ENCODE measurements at places on chromosomes 3 and 15. TPM values are rescaled to one million over a fixed set of nuclear protein-coding genes. Genes with fewer than 3 reads are reported as not detected.

The TMEM212 gene
- total RNA-seq, result not detected

The RYK gene
- 50.9 TPM for total RNA-seq

DNA sequence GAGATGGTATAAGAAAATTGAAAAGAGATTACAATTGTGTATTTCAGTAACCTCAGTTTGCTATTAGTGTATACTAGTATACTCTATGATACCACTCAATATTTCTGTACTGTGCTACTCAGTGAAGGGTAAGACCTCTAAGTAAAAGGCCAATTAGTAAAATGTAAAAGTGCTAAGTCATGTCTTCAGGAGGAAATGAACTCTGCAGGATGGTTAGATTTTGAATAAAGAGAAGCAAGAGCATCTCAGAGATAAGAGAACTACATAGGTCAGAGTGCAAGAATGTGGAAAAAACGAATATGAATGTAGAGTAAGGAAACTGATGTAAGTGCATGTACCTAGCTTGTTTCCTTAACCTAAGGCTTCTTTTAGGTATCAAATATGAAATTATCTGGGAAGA lies 796.6 kb upstream of the GBE1 start:
- H3K27me3 ChIP-seq, result no peaks in the 10 kb centered on the region
- H3K36me3 ChIP-seq, result no peaks in the 10 kb centered on the region
- DNase-seq, result no peak
- H3K4me3 ChIP-seq, result no peak overlapping the region

- DNase-seq, result no peak
- no peak overlapping the region for H3K4me3 ChIP-seq
- H3K36me3 ChIP-seq, result no peaks in the 10 kb centered on the region
- no peak overlapping the region for H3K27ac ChIP-seq
These were observed 1.4 kb upstream of the KBTBD8 start for GRCh38 chr3:66996696-66997095.

GRCh38 chr3:114892131-114892879 lies 254.8 kb downstream of the ZBTB20 start:
- H3K27ac ChIP-seq, result no peak overlapping the region
- H3K4me1 ChIP-seq, result no peaks in the 10 kb centered on the region
- no peaks in the 10 kb centered on the region for H3K36me3 ChIP-seq
- no peak for DNase-seq

- DNase-seq, result peak; percentile 72
- H3K4me1 ChIP-seq, result peaks cover 29% of the 10 kb centered on the region
- H3K27ac ChIP-seq, result peak overlapping the region; percentile 88
- H3K4me3 ChIP-seq, result peak overlapping the region; percentile 89
- no peaks in the 10 kb centered on the region for H3K27me3 ChIP-seq
- H3K36me3 ChIP-seq, result no peaks in the 10 kb centered on the region
These were observed 2.4 kb downstream of the KLHDC8B start for GRCh38 chr3:49173792-49174170.

DNA sequence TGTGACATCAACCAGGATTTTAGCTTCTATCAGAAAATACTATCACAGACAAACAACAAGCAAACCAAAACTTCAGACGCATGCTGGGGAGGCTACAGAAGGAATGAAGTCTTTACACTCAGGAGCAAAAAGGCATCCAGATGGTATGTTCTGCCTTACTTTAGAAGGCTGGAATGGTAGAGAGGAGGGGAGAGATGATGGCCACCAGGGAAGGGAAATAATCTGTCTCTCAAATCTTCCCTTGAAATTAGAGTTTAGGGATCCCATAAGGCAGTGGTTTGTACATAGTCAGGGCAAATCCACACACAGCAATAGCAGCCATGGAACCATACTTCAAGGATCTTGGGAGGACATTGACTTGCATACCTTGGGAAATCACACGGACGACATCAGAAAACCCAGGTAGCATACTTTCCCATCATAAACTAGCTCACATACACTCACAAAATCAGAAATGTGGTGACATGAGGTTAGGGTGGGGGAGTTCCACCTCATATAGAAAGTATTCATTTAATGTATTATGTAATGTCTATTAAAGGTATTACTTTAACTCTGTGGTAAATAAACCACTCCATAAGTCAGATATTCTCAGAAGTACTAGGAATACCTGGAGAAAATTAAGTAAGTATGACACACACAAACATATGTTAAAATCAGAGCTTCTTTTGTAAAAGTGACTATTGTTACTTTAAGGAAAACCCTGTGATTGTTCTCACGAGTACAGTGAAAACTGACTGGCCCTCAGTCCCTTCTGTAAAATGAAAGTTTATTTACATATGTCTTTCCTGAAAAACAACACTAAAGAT lies 9.4 kb downstream of the BTLA start:
- no peak for DNase-seq
- no peak overlapping the region for H3K4me3 ChIP-seq
- no peaks in the 10 kb centered on the region for H3K27me3 ChIP-seq
- H3K4me1 ChIP-seq, result no peaks in the 10 kb centered on the region
- H3K27ac ChIP-seq, result no peak overlapping the region

GRCh38 chr3:183377307-183377959 lies 51.0 kb downstream of the MCF2L2 start:
- H3K36me3 ChIP-seq, result no peaks in the 10 kb centered on the region
- no peak overlapping the region for H3K4me3 ChIP-seq
- no peak for DNase-seq
- H3K27me3 ChIP-seq, result no peaks in the 10 kb centered on the region
- H3K4me1 ChIP-seq, result no peaks in the 10 kb centered on the region
- H3K27ac ChIP-seq, result no peak overlapping the region

DNA sequence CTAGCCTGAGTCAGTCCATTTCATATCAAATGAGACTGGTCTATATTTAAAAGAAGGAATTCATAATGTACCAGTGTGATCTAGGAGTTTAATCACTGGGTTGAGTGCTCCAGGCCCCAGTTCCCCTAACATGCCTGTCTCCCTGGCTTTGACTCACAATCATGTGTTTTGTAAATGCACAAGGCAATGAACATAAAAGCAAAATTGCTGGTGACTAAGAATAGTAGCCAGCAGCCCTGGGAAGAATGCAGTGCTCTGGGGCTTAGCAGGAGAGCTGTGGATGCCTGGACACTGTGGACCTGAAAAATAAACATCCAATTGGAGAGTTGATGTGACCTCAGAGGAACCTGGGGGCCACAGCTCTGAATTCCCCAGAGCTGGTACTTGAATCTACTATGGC lies 50.3 kb downstream of the SYNPR start:
- H3K27ac ChIP-seq, result no peak overlapping the region
- no peaks in the 10 kb centered on the region for H3K4me1 ChIP-seq
- H3K4me3 ChIP-seq, result no peak overlapping the region

DNA sequence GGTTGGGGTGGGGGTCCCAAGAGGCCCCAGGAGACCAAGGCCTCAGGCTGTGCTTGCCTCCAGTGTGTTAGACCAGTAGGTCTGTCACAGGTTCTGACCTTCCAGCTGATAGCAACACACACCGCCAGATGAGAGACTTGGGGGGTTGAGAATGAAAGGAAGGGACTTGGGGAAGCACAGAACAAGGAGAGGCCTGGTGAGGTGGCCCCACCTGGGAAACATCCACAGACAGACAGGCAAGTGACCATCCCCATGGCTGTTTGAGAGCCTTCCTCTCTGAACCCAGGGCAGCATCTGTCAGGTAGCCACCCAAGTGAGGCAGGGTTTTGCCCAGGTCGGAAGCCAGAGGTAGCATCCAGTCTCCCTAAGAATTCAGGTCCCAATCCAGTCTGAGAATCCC lies 35.0 kb upstream of the VPS8 start:
- peaks cover 3% of the 10 kb centered on the region for H3K4me1 ChIP-seq
- no peak overlapping the region for H3K4me3 ChIP-seq
- H3K36me3 ChIP-seq, result no peaks in the 10 kb centered on the region

DNA sequence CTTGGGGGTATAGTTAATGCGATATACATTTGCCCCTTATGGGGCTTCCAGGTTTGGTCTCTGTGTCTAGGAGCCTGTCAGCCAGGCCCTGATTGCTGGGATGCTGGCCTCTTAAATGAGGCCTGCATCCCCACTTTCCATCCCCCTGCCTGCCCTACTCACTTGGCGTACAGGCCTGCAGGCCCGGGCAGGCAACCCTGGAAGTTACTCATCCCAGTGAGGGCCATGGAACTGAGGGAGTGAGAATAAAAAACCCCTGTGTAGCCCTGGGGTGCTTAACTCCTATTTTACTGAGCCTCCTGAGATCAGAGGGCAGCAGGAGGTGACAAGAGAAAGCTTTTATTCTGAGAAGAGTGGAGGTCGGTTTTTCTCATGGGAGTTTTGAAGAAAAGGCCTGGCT lies 2.0 kb downstream of the DISP2 start:
- H3K27ac ChIP-seq, result no peak overlapping the region
- H3K27me3 ChIP-seq, result no peaks in the 10 kb centered on the region
- no peaks in the 10 kb centered on the region for H3K36me3 ChIP-seq
- peaks cover 9% of the 10 kb centered on the region for H3K4me1 ChIP-seq

- H3K27me3 ChIP-seq, result no peaks in the 10 kb centered on the region
- H3K36me3 ChIP-seq, result no peaks in the 10 kb centered on the region
- H3K4me3 ChIP-seq, result no peak overlapping the region
These were observed 186.7 kb downstream of the APBA2 start for GRCh38 chr15:29072444-29072843.

- H3K36me3 ChIP-seq, result no peaks in the 10 kb centered on the region
- no peaks in the 10 kb centered on the region for H3K4me1 ChIP-seq
- DNase-seq, result peak; percentile 63
- peak within 1 kb of the TSS; percentile 26 for H3K27ac ChIP-seq
- peak within 1 kb of the TSS; percentile 72 for H3K4me3 ChIP-seq
- no peaks in the 10 kb centered on the region for H3K27me3 ChIP-seq
These were observed at the start of gene DNAJA4 for GRCh38 chr15:78264304-78265136. DNAJA4 (plus strand) TSS chr15:78264562; CDS start chr15:78264764, 202 bp downstream.

- no peaks in the 10 kb centered on the region for H3K36me3 ChIP-seq
- no peak for DNase-seq
- no peaks in the 10 kb centered on the region for H3K4me1 ChIP-seq
- H3K4me3 ChIP-seq, result no peak overlapping the region
- no peak overlapping the region for H3K27ac ChIP-seq
- H3K27me3 ChIP-seq, result no peaks in the 10 kb centered on the region
These were observed 524.8 kb upstream of the TBL1XR1 start for GRCh38 chr3:177721864-177722785.

DNA sequence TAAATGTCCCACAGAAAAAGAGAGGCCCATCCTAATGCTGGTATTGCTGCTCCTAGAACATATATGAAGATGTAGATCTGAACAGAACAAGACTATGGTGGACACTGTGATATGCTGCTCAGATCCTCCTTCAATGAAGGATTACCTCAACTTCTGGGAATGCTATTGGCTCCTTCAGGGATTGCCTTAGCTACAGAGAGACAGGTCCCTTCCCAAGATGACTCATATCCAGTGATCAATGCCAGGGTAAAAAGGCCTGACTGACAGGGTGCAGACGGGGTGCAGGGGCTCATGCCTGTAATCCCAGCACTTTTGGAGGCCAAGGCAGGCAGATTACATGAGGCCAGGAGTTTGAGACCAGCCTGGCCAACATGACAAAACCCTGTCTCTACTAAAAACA lies 20.5 kb upstream of the STAG1 start:
- no peaks in the 10 kb centered on the region for H3K36me3 ChIP-seq
- H3K4me3 ChIP-seq, result no peak overlapping the region
- no peaks in the 10 kb centered on the region for H3K4me1 ChIP-seq
- DNase-seq, result no peak

DNA sequence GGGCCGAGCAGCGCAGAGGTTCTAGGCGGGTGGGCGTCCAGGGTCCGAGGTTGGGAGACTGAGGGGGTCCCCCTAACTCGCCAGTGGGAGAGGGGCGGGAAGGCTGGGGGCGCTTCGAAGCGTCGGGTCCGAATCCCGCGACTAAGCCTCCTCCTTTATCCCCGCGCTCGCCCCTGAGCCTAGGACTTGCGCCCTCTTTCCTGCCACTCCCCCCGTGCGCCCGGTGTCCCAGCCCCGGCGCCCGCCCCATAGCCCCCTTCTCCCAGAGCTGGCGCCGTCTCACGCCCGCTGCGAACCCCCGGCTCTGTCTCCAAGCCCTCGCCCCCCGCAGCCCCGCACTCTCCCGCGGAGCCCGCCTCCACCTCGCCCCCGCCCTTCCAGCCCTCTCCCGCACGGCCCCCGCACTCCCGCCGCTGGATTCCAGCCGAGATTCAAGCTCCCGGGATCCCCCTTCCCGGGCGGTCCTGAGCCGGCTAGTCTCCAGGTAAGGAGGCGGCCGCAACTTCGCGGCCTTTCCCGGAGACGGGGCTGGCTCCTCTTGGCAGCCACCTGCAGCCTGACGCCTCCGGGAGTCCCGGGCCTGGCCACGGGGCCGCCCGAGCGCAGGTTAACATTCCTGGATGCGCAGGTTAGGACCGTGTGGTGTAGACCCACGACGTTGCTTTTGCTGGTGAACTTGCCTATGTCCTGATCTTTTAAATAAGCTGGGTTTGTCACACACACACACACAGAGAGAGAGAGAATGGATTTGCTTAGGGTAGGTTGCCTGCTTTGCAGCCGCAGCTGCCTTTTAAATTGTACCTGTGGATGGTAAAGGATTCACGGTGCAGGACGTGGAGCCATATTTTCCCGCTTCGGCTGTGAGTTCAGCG lies 563 bp downstream of the PXYLP1 start:
- DNase-seq, result peak; percentile 80
- peaks cover 3% of the 10 kb centered on the region for H3K4me1 ChIP-seq
- peak overlapping the region; percentile 45 for H3K27ac ChIP-seq
- peak overlapping the region; percentile 72 for H3K4me3 ChIP-seq
- H3K36me3 ChIP-seq, result no peaks in the 10 kb centered on the region
- no peaks in the 10 kb centered on the region for H3K27me3 ChIP-seq

DNA sequence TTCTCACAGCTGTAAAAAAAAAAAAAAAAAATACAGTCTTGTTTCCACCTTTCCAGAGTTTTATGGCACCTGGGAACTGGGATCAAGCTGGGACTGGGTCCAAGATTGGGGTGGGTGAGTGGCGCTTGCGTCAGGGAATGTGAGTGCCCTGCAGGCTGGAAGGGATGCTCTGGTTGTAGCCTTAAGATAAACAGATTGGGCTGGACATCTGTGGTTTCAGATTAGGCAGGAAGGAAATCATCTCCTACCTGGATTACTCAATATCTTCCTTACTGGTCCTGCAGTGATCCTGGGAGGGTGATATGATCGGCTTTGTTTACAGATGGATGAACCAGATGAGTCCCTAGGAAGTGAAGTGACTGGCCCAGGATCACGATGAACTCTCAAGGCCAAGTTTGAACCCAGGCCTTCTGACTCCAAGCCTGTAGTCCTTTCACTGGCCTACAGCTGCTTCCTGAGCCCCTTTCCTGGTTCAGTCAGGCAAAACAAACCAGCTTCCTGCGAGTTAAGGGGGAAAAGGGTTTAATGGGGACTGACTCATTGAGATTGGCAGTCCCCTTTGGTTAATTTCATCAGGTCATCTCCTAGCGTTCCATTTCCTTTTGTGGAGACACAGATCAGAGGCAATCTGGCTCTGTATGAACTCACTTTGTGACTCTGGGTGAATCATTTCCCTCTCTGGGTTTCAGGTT lies 179.8 kb downstream of the THSD4 start:
- H3K4me3 ChIP-seq, result no peak overlapping the region
- H3K27me3 ChIP-seq, result no peaks in the 10 kb centered on the region
- H3K27ac ChIP-seq, result peak overlapping the region; percentile 67

All from kidney (tissue), 22 donors.